ENCODE measurements at places on chromosomes 13 and 19. TPM values are rescaled to one million over a fixed set of nuclear protein-coding genes. Genes with fewer than 3 reads are reported as not detected.

DNA sequence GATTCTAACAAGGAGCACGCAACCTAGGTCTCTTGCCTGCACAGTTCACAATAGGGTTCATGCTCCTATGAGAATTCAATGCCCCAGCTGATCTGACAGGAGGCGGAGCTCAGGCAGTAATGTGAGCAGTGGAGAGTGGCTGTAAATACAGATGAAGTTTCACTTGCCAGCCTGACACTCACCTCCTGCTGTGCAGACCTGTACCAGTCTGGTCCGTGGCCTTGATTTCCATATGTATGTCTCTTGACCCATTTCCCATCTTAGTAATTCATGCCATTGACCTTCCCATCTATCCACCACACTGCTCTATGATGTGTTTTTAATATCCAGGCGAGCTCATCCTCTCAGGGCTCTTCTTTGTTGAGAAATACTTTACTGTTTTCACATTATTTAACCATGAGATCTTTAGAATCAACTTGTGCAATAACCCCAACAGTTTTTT lies 95.2 kb downstream of the LRCH1 start:
- no peak for DNase-seq

GRCh38 chr19:55013596-55013995 lies 24.5 kb downstream of the GP6 start:
- DNase-seq = no peak

DNA sequence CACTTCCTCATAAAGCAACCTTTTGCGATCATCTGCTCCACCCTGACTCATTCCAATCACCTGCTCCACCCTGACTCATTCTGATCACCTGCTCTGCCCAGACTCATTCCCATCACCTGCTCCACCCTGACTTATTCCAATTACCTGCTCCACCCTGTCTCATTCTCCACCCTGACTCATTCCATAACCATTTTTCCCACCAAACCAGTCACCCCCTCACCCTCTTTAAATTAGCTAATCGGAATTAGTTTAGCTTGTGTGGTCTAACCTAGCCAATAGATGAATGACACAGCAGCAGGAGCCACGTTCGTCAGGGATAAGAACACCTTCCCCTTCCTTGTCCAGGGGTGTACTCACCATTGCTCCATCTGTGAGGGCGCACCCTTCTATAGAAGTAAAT lies 134.0 kb downstream of the COG6 start:
- no peak for DNase-seq

DNA sequence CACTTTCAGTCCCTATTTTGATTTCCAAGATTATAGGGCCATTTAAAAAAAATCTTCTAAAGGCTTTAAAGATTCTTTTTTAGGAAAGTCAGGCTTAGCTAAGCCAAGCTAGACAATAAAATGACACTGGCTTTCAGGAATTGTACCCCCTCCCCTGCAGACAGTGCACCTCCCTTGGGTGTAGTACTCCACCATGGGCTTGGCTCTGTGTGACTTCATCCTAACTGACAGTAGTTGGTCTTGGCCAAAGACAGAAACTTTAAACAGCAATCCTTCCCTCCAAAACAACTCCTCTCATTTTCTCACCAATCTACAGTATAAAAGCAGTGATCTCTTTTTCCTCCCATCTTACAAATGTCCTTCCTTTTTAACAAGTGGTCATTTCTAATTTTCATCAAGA lies 283.0 kb downstream of the DNAJC15 start:
- no peak for DNase-seq

Gene LMO7
- 1,016 TPM for total RNA-seq

Gene RYR1
- 168 TPM for total RNA-seq

GRCh38 chr19:5877427-5877826 lies 7.1 kb upstream of the FUT5 start:
- DNase-seq = no peak

Gene ZNF154
- 1.4 TPM for total RNA-seq

Gene KRTDAP
- not detected for total RNA-seq

- DNase-seq = no peak
Measured at GRCh38 chr19:33399081-33399744, 25.7 kb downstream of the CEBPG start.

Gene ACER1
- not detected for total RNA-seq

Data from myocyte (in vitro differentiated cells).